GM04504 (cell line): ENCODE measurements at places on chromosomes 2 and 18.

GRCh38 chr2:127400533-127400896, 12.7 kb upstream of the MAP3K2 start:
- no peak for DNase-seq

DNA sequence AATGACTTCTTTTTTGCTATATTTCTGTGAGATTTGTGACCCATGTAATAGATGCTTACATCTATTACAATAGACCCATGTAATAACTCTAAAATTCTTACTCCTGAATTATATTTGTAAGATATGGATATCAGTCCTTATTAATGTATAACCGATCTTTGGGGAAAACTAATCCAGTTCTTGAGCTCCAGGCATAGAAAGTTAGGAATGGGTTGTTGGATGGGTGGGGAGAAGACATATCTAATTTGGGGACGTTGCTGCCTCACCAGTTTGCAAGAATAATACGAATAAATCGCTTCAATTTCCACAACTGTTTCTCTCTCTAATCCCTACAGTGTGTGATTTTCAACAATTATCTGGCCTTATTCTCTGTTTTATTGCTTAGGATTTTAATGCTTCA, 13.5 kb downstream of the CAVIN2 start:
- no peak for DNase-seq

GRCh38 chr2:156472686-156473085, 36.5 kb downstream of the GPD2 start:
- DNase-seq: no peak

GRCh38 chr2:69718338-69718965, 23.5 kb upstream of the ANXA4 start:
- DNase-seq: no peak

- DNase-seq: peak; percentile 64
These were observed 24.2 kb upstream of the CASP8 start for GRCh38 chr2:201235860-201236811.

DNA sequence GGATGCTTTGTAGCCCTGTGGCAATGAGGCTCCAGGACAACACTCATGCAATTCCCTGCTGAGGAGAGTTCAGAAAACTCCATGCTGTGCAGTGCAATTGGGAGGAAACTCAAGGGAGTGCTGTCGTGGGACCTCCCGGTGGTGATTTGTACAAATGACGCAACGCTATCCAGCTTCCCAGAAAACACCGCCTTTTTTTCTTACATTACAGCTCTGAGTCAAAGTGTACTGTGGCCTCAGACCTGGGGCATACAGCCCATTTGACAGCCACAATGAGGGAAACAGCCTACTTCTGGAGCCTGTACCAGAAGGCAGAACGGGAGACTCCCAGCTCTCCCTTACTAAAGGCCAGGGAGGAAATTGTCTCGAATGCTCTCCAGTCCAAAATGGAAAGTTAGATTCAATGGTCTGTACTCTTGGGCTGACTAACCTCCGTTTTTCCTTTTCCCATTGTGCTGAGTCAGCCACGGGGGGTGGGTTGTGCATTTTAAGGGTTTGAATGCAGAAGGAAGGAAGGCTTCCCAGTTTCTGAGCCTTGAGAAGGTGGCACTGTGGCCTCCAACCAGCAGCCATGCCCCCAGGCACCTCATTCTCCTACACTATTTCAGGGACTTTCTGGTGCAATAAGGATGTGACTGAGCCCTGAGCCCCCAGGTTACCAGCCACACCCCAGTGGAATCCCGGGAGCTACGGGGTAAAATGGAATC, 16.4 kb upstream of the CYP1B1 start:
- DNase-seq: no peak

- no peak for DNase-seq
These were observed 233.4 kb downstream of the WDR7 start for GRCh38 chr18:56884511-56884910.

GRCh38 chr18:60411715-60412114, 39.1 kb upstream of the MC4R start:
- no peak for DNase-seq

DNA sequence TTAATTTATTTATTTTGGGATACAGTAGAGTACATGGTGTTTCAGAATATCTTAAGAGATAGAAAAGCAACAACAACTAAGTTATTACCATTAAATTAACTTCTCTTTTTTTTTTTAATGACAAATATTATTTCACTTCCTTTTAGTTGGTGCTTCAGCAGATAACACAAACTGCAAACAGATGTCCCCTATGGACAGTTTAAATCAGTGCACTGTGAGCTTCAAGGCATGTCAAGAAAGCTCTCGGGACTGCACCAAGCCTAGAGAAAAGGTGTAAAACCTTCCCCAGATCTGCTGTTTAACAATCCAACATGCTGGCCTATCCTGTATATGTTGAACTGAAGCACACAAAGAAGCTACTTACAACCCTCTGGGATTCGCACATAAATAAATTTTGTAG, 122.7 kb downstream of the TCF4 start:
- DNase-seq: no peak

GRCh38 chr2:223868005-223868404, 30.6 kb upstream of the AP1S3 start:
- DNase-seq: no peak

DNA sequence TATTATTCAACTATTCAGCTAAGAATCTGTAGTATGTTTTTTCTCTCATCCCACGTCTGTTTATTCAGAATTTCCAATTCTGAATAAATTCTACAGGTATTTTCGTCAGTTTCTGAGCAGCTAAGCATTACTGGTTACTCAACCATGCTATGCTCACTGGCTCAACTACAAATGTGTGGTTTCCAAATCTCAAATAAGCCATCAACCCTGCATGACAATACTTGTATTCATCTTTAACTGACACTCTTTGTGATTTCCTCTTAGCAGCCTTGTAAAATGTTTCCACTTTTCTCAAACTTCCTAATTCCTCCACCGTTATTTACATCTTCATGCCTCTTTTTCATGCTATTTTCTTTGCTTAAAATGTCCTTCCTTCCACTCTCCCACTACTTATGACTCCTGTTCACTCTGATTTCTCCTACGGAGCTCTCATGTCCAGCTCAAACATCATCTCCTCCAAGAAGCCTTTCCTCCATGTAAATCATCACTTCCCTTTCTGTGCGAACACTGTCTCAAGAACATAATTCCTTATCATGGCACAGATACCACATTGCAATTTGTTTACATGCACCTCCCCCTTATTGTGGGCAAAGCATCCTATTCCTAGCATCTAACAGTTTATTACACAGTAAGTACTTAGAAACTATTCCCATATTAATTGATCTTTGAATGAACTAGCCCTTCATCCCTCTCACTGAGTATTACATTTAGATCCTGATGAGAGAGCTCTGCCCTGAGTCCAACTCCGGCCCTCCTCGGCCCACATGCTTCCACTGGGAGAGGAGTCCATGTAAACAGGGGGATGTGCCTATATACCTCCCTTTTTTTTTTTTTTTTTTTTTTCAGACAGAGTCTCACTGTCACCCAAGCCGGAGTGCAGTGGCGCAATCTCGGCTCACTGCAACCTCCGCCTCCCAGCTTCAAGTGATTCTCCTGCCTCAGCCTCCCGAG, 10.5 kb downstream of the CCDC88A start:
- DNase-seq: no peak

DNA sequence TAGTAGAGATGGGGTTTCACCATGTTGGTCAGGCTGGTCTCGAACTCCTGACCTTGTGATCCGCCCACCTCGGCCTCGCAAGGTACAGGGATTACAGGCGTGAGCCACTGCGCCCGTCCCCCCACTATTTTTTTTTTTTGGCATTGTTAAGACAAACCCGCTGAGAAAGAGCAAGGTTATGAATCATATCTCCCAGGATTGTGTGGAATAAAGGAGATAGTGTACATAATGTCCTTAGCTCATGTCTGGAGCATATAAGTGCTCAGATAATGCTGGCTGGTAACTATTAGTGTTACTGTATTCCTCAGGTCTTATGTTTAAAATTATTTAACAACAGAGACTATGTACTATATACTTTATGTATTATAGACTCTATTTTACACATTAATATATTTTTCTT, 36.0 kb downstream of the TTC27 start:
- DNase-seq: no peak

DNA sequence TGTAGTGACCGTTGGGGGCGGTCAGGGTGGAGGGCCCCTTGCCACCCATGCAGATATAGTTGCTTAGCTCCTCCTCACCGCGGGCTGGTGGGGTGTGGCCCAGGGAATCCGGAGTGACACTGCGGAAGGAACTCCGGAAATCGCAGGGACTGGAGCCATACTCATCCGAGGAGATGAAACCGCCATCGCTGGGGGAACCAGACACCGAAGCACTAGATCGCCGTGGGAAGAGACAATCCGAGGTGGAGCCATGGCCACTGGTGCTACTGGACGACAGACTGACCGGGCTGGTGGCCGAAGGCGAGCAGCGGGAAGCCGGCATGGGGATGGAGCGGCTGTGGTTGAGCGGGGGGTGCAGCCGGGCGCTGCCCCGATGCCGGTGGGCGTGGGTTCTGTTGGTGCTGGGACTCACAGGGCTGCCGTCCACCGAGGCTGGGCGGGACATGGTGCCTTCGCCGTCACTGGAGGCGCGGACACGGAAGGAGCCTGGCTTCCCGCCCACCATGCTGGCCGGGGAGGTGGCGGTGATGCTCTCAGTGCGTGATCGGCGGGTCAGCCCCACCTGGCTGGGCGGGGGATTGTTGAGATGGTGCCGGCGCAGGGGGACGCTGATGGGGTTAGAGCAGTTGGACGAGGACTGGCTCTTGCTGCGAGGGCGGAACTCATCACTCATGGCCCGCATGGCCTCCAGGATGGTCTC, 2.2 kb downstream of the IRS1 start:
- no peak for DNase-seq

DNA sequence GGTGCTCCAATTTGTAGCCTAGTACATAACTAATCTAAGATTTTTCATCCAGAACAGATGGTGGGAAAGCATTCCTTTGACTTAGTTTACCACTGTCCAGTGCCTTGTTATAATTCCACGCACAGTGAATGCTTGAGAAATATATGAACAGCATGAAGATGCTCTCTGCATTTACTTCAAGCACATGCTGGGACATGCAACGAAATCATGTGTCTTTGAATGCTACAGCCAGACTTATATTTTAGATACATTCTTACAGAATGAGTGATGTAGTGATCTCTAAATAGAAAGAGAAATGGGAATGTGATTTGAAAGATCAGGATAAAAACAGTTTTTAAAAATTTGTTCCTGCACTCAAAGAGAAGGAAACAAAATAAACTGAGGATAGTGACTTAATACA, 398.3 kb downstream of the FBXO15 start:
- DNase-seq: no peak

DNA sequence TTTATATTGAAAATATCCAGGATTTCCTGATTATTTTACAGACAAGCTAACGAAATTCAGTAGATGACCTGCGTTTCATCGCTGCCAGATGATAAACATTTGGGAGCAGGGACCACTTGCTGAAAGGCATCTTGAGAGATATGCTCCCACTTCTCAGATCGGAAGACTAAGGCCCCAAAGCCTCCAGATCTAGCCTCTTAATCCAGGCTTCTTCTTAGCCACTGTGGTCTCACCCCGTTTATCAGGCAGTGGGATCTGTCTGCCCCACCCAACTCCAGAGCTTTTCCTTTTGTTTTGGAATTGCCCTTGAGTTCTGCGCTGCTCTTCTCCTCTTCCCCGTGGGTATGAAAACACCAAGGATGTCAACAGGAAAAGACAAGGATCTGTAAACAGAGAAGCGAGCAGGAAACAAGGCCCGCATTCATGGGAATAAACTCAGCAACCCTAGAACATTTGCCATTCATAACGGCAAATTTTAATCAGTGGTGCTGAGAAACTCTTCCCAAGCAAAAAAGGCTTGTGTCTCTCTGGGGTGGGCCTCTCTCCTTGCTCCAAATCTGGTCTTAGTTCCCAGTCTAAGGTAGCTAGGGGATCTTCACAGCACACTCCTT, 21.4 kb downstream of the MYL12B start:
- DNase-seq: no peak

- DNase-seq: no peak
These were observed 155.6 kb downstream of the TTC27 start for GRCh38 chr2:32783469-32783868.

DNA sequence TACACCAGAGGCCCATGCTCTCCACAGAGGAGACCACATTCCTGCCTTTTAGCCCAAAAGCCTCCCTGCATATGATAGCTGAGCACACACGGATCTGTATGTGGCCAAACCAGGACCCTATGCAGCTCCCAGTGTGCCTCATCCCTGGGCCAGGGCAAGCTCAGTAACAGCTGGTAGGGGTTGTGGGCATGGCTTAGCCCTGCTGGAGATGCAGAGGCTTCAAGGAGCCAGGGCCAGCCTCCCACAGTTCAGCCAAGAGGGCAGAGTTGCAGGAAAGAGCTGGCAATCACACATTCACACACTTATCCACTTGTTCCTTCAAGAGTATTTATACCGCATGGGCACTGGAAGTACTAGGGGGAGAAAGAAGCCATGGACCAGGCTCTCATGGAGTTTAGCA, 1.6 kb upstream of the LIMS2 start:
- no peak for DNase-seq

DNA sequence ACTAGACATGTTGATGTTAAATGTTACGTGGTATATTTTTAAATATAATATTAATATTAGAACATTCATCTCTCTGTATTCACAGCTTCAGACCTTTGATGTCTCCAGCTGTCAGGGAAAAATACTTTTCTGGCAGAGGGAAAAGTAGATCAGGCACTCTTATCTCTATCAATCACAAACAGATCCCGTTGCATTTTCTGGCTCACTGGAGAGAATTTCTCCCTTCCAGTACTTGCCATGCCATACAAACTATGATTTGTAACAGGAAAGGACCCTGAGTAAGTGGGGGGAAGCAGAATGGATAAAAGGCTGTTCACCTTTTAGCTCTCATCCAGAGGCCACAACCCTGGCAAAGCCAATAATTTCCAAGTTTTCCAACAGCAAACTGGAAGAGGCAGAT, 158.0 kb downstream of the TCF4 start:
- DNase-seq: no peak

DNA sequence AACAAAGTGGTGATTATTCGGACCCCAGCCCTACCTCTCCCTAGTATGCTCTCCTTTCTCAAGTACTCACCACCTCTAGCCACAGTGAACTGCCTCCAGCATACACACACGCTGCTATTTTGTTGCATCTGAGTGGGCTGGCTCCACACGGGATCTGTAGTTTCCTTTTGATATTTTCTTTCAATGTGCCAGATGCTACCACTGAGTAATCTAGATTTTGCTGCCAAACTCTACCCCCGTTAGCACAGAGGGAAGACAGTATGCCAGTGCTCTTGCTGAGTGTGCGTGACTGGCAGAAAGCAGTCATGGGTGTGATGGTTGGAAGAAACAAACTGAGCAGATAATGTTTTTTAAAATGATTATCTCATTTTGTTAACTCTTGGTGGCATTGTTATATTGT, 11.6 kb downstream of the CFLAR start:
- DNase-seq: peak; percentile 65

- no peak for DNase-seq
These were observed 86.3 kb upstream of the FAM136A start for GRCh38 chr2:70388128-70388527.
